ENCODE measurements at places on chromosomes 4 and X. TPM values are rescaled to one million over a fixed set of nuclear protein-coding genes. Genes with fewer than 3 reads are reported as not detected.

Gene SMIM14
- total RNA-seq, result 27.2 TPM

- H3K4me3 ChIP-seq, result no peak overlapping the region
- DNase-seq, result no peak
- H3K27me3 ChIP-seq, result no peaks in the 10 kb centered on the region
- no peak overlapping the region for H3K27ac ChIP-seq
Observed at GRCh38 chrX:115192244-115192700, 3.1 kb downstream of the RBMXL3 start.

GRCh38 chr4:179625406-179625805, 2183.2 kb upstream of the AGA start:
- H3K4me3 ChIP-seq, result no peak overlapping the region
- no peaks in the 10 kb centered on the region for H3K27me3 ChIP-seq
- peak overlapping the region; percentile 97 for H3K27ac ChIP-seq
- H3K36me3 ChIP-seq, result no peaks in the 10 kb centered on the region
- DNase-seq, result peak; percentile 93
- peaks cover 17% of the 10 kb centered on the region for H3K4me1 ChIP-seq

Gene MAGEE2
- not detected for total RNA-seq

- no peak for DNase-seq
- no peak overlapping the region for H3K4me3 ChIP-seq
- peaks cover 18% of the 10 kb centered on the region for H3K4me1 ChIP-seq
- H3K27ac ChIP-seq, result no peak overlapping the region
Observed at GRCh38 chr4:53572600-53572994, 18.7 kb downstream of the LNX1 start.

GRCh38 chr4:137470806-137471205, 61.5 kb downstream of the PCDH18 start:
- H3K36me3 ChIP-seq, result no peaks in the 10 kb centered on the region
- no peak overlapping the region for H3K4me3 ChIP-seq

- no peak overlapping the region for H3K27ac ChIP-seq
- H3K36me3 ChIP-seq, result no peaks in the 10 kb centered on the region
- no peak for DNase-seq
- H3K27me3 ChIP-seq, result no peaks in the 10 kb centered on the region
- no peaks in the 10 kb centered on the region for H3K4me1 ChIP-seq
- H3K4me3 ChIP-seq, result no peak overlapping the region
Observed at GRCh38 chr4:148845609-148846008, 403.4 kb upstream of the NR3C2 start.

Gene AMER1
- 6.5 TPM for total RNA-seq

DNA sequence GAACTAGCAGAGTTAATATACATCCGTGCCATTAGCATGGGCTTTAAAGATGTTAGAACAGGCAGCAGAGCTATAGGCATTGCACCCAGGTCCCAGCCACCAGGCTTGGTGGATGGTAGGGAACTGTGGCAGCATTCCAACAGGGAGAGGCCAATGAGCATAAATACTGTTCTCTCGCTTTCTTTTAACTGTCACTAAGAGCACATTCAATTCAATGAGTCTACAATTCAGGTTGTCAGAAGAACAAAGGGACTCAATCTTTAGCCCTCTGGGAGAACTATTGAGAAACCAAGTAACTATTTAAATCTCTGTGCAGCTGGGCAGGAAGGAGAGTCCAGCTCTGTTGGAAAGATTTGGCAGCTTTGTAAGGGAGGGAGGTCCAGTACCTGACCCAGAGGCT, 165.6 kb downstream of the CHIC1 start:
- H3K4me1 ChIP-seq, result no peaks in the 10 kb centered on the region
- no peaks in the 10 kb centered on the region for H3K36me3 ChIP-seq
- H3K27me3 ChIP-seq, result no peaks in the 10 kb centered on the region

DNA sequence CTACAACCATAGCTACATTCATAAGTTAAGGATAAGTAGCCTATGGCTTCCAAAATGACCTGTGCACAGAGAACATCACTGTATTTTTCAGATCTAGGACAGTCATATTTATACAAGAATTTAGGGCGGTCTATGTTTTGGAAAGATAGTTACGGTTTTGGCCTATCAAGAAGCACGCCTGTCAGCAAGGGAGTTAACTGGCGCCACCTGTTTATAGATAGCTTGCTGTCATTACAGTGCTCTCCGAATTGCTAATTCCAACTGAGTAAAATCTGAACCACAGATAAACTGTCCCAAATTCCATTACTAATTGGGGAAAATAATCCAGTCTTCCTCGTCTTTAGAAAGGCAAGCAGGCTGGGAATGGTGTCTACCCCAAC, 646 bp downstream of the ABCB7 start:
- H3K4me3 ChIP-seq, result peak overlapping the region; percentile 81
- no peak for DNase-seq
- H3K4me1 ChIP-seq, result peaks cover 4% of the 10 kb centered on the region
- H3K27me3 ChIP-seq, result no peaks in the 10 kb centered on the region

Gene DMP1
- total RNA-seq, result 0.11 TPM

- no peak overlapping the region for H3K27ac ChIP-seq
- H3K4me3 ChIP-seq, result no peak overlapping the region
- H3K4me1 ChIP-seq, result peaks cover 24% of the 10 kb centered on the region
- H3K27me3 ChIP-seq, result peaks cover 2% of the 10 kb centered on the region
- H3K36me3 ChIP-seq, result no peaks in the 10 kb centered on the region
- no peak for DNase-seq
Observed at GRCh38 chr4:8185930-8186329, 13.2 kb upstream of the SH3TC1 start.

DNA sequence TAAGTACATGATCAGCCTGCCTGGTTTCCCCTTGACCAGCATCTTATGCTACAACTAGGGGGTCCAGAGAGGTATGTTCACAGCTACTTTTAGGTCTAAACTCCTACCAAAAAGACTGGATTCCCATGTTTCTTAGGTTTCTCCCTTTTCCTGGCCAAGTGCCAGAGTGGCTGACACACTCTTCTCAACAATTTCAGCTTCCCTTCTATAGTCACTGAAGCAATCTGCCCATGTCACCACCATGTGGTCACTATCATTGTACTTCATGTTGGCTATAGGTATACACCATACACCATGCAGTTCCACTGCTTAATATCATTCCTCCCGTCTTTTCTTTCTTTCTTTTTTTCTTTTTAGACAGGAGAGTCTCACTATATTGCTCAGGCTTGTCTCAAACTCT, 66.9 kb downstream of the KLHL13 start:
- no peak for DNase-seq
- no peaks in the 10 kb centered on the region for H3K36me3 ChIP-seq
- no peak overlapping the region for H3K4me3 ChIP-seq

Gene ARHGAP24
- 2.1 TPM for total RNA-seq

Gene ZFP92
- 0.27 TPM for total RNA-seq

Gene ADH1B
- not detected for total RNA-seq

DNA sequence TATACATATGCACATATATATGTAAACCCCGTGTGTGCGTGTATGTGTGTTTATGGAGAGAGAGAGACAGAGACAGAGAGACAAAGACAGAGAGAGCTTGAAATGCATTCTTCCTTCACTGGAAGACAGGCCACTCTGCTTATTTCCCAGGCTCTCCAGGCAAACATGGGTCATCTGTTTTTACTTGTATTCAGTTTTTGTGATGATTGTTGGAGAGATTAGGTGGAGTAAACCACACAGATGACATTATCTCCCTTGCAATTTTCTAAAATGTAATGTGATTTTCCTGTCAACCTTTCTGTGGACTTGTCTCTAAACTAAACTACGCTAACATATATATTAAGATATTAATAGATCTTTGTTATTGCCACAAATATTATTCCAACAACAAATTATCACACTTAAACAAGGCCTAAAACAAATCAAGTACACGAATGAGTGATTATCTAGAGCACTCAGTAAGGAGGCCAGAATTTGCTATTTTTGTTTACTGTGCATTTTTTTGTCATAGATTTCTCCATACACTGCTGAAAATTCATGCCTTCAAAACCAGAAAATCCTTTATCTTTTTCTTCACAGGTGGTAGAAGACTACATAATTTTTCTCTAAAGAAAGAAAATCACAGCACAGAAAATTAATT, 251.8 kb upstream of the SLIT2 start:
- no peaks in the 10 kb centered on the region for H3K4me1 ChIP-seq
- no peaks in the 10 kb centered on the region for H3K27me3 ChIP-seq
- no peak overlapping the region for H3K27ac ChIP-seq
- H3K4me3 ChIP-seq, result no peak overlapping the region
- no peaks in the 10 kb centered on the region for H3K36me3 ChIP-seq

DNA sequence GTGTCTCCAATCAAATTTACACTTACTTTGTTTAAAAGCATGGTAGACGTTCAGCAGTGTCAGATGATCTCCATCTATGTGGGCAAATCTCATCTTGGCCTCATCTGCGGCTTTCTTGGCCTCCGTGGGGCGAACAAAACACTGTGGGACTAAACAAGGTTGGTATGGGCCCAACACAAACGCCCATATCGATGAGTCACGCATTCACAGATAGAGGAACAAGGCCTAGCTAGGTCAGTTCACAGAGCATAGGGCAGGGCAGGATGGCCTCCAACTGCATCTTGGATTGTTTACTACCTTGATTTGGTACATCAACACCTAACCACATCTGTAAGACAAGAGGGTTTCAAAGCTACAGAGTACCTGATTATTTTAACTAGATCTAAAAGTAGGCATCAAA, 47.3 kb downstream of the DHX15 start:
- peak; percentile 26 for DNase-seq
- peaks cover 56% of the 10 kb centered on the region for H3K36me3 ChIP-seq
- H3K27ac ChIP-seq, result no peak overlapping the region
- no peaks in the 10 kb centered on the region for H3K27me3 ChIP-seq
- H3K4me3 ChIP-seq, result no peak overlapping the region

- no peak overlapping the region for H3K4me3 ChIP-seq
- no peak for DNase-seq
- no peak overlapping the region for H3K27ac ChIP-seq
Observed at GRCh38 chrX:102580891-102581290, 18.4 kb upstream of the ARMCX5 start.

Gene SERTM2
- 0.23 TPM for total RNA-seq

DNA sequence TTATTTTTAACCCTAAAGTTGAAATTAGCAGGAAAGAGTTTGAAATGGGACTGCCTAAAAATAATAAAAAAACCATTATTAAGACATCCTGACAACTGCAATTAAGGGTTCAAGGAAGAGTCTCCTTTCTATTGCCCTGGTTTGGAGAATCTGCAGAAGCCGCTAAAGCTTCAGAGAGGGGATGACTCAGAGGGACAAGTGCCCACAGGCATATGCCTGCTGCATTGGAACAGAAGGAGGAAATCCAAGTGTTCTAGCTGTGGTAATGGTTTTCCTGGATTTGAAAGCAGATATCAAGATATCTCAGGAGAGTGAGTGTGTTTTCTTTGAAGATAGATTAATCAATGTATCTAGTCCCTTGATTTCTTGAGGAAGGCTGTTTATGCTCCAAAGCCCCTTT, 235.1 kb upstream of the TAPT1 start:
- DNase-seq, result peak; percentile 37
- no peaks in the 10 kb centered on the region for H3K27me3 ChIP-seq
- no peak overlapping the region for H3K4me3 ChIP-seq
- H3K27ac ChIP-seq, result no peak overlapping the region
- H3K4me1 ChIP-seq, result no peaks in the 10 kb centered on the region

GRCh38 chrX:135530097-135530496, 9.6 kb downstream of the INTS6L start:
- H3K4me3 ChIP-seq, result no peak overlapping the region
- no peaks in the 10 kb centered on the region for H3K27me3 ChIP-seq
- no peak overlapping the region for H3K27ac ChIP-seq
- H3K36me3 ChIP-seq, result no peaks in the 10 kb centered on the region

DNA sequence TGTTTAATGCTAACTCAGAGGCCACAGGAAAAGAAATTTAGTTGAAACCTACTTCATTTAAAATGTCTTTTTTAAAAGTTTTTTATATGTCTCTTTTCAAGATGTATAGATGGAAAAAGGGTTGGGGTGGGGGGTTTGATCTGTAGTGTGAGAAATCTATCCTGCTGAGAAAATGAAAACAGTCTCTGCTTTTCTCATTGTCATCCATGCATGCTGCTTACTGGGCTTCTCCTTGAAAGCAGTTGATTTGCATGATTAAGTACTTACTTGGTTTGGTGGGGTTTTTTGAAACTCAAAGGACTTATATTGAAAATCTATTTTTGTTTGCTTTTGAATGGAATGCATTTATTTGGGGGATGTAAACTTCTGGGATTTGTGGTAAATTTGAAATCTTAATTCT, 313.6 kb upstream of the DKK2 start:
- no peak for DNase-seq
- H3K4me1 ChIP-seq, result peaks cover 3% of the 10 kb centered on the region
- no peak overlapping the region for H3K27ac ChIP-seq
- no peaks in the 10 kb centered on the region for H3K27me3 ChIP-seq
- no peak overlapping the region for H3K4me3 ChIP-seq
- no peaks in the 10 kb centered on the region for H3K36me3 ChIP-seq

DNA sequence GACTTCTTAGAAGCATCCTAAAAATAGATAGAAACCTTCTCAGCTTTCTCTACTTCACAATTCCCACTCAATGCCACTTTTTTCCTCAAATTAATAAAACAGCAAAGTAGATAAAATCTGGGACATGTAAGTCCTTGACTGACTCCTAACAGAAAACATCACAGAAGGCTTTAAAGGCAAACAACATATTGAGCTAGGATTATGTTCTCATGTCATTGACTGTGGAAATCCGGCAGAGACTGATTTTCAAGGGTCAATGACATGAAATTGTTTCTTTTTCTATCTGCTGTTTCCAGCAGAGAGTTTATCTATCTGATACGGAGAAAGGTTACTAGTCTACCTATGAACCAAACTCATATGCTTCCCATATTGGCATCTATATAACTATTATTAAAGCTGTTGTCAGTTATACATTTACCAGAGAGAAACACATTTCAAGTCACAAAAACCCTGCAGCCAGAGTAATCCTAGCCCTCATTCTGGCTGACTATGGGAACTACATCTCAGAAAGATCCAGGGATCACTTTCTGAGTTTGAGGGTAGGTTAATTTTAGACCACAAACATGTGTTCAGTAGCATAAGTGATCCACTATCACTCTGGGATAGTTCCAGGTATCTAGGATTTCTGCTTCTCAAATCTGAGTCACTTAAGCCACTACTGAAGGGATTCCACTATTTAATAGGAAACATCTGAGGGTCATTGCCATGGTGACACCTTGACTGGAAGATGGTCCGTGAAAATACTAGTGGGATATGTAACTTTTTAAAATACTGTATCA, 147.6 kb downstream of the PPP3CA start:
- H3K27me3 ChIP-seq, result no peaks in the 10 kb centered on the region
- no peaks in the 10 kb centered on the region for H3K36me3 ChIP-seq
- no peak overlapping the region for H3K4me3 ChIP-seq
- peak overlapping the region; percentile 72 for H3K27ac ChIP-seq

GRCh38 chr4:184845367-184846021, 19.7 kb upstream of the ACSL1 start:
- H3K4me1 ChIP-seq, result peaks cover 3% of the 10 kb centered on the region
- peak overlapping the region; percentile 37 for H3K27ac ChIP-seq
- peaks cover 5% of the 10 kb centered on the region for H3K27me3 ChIP-seq

Gene ATP2B3
- total RNA-seq, result 0.46 TPM

DNA sequence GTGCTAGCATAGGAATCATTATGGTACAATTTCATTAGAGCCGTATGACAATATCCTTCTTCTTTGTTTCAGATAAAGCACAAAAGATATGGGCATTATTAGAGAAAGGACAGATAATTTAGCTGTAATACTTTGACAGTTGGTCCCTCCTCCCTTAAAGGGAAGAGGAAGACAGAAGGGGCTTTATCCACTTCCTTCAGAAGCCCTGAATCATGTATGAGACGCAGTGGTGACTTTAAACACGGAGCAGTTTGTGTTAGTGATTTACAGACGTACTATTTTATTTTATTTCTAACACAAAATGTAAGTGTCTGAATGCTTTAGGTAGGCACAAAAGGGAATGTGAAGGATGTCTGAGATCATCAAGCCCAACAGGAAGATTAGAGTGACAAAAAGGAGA, 467.7 kb downstream of the IL15 start:
- no peak overlapping the region for H3K27ac ChIP-seq
- no peaks in the 10 kb centered on the region for H3K27me3 ChIP-seq
- H3K36me3 ChIP-seq, result no peaks in the 10 kb centered on the region
- H3K4me1 ChIP-seq, result no peaks in the 10 kb centered on the region
- no peak overlapping the region for H3K4me3 ChIP-seq

Data from astrocyte (in vitro differentiated cells and primary cell).